ENCODE measurements at places on chromosomes 16 and 17. TPM values are rescaled to one million over a fixed set of nuclear protein-coding genes. Genes with fewer than 3 reads are reported as not detected.

The KRTAP2-1 gene
- total RNA-seq: not detected

DNA sequence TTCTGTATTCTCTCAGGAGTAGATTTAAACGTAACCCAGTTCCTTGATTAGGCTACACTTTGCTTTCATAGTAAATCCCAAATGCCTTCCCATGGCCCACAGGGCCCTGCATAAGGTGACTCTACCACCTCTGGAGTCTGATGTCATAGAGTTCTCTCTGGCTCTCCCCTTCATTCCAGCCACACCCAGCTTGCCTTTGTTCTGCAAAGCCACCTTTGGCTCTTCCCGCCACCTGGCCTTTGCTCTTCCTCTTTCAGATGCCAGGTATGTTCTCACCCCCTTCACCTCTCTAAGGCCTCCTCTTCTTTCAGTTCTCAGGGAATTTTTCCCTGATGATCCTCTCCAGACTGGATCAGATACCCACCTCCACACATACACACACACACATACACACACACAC is 141.3 kb upstream of the HSBP1 start:
- no peak for DNase-seq

GRCh38 chr16:88448461-88449266 is 4.4 kb upstream of the ZFPM1 start:
- no peak for DNase-seq

DNA sequence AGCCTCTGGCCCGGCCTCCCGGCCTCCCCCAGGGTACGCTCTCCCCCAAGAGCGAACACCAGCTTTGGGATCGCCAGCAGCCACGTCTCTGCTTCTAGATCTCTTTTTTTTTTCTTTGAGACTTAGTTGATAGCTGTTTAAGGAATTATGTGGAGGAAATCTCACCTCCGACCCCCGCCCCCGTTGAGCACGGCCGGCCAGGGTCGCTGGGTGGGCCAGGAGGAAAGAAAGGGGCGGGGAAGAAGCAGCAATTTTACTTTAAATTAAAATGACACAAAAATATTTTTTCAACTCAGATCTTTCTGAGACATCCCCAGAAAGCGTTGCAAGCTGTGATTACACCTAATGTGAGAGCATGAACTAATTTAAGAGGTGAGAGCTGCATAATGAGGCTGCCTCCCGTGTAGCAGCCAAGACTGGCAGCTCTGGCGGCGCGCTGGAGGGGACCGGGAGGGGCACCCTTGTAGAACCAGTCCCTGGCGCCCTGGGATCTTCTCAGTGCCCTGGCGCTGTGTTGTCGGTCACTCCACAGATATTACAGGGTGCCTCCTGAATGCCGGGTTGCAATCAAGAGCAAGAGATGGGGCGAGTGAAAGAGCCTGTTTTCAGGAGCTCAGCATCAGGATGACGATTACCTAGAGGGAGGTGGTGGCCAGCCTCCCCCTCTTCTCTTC is 1.9 kb upstream of the CBLN1 start:
- no peak for DNase-seq

The CHST6 gene
- total RNA-seq: 1.9 TPM

The SRCIN1 gene
- 0.85 TPM for total RNA-seq

DNA sequence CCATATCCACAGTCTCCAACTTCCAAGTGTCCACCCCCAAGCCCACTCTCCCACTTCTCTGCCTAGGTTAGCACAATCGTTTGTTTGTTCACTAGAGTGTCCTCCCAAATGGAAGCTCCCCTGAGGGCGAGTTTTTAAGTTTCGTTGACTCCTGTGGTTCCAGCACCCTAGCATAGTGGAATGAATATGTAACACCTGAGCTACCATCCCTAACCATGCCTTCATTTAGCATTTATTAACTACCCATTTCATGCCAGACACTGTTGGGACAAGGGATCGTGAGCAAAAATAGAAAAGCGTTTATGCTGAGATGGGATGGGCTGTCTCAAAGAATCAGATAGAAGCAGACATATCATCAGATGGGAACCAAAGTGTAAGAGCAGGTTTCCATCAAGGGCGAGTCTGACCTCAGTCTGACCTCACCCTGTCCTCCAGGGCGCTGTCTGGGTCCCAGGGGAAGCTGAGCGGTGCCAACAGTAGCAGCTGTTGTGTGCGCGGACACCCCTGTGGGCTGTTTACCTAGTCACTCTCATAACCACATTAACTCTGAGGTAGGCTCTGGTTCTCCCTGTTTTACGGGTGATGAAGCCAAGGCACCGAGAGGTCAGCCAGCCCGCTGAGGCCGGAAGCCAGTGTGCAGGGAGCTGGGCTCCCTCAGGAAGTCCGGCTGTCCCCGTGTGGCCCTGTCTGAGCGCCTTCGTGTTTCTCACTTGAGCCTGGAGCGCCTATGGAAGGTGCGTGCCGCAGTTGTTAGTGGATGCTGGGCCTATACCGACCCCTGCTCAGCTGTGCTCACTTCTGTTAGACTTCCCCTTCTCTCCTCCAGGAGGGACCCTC is 6.2 kb downstream of the CNP start:
- no peak for DNase-seq

The TBX6 gene
- total RNA-seq: 1.0 TPM

The OR1F1 gene
- not detected for total RNA-seq
